Tibial nerve (tissue), 4 donors: ENCODE measurements at places on chromosomes 3 and 15. TPM values are rescaled to one million over a fixed set of nuclear protein-coding genes. Genes with fewer than 3 reads are reported as not detected.

DNA sequence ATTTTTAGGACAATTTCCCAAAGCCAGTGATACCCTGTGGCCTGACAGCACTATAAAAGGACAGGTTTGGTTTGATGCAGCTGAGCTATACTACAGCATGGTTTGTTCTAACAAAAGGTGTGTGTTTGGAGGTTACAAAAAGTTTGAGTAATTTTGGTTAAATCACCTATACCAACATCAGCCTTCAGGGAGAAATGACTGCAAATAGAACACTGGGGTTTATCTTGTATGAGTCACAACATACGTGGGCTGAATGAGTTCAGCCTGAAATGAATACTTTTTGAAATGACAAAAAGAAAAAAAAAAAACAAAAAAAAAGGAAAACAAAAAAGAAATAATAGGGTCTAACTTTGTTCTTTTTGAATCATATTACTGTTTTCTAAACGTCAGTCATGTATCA lies 345.7 kb downstream of the CNTN3 start:
- no peak overlapping the region for H3K4me3 ChIP-seq
- no peak for DNase-seq
- no peaks in the 10 kb centered on the region for H3K27me3 ChIP-seq
- no peaks in the 10 kb centered on the region for H3K36me3 ChIP-seq

DNA sequence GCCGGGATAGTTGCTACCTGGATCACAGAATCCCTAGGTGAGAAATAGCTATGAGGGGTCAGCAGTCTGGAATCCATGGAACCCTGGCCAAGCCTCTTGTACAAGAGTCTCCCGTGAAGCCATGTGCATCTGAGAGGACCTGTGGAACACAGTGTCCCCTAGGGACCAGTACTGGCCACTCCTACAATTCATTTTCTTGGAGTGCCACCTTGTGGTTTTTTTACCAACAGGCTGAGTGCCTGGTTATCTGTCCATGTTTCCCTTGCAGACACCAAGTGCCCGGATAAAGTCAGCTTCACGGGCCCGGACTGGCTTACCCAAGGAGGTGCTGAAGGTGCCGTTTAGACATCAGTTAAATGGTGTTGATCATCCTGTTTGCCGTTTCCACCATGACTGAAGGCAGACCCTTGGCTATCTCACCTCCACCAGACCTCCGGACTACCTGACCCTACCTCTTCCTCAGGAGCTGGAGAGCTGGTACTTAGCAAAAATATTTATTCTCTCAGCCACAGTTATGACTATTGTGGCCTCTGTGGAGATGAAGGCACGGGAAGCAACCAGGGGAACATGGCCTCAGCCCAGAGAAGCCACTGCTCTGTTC lies 93.9 kb downstream of the RBPMS2 start:
- no peak overlapping the region for H3K4me3 ChIP-seq
- H3K27me3 ChIP-seq, result no peaks in the 10 kb centered on the region
- no peak for DNase-seq
- H3K36me3 ChIP-seq, result peaks cover 90% of the 10 kb centered on the region

DNA sequence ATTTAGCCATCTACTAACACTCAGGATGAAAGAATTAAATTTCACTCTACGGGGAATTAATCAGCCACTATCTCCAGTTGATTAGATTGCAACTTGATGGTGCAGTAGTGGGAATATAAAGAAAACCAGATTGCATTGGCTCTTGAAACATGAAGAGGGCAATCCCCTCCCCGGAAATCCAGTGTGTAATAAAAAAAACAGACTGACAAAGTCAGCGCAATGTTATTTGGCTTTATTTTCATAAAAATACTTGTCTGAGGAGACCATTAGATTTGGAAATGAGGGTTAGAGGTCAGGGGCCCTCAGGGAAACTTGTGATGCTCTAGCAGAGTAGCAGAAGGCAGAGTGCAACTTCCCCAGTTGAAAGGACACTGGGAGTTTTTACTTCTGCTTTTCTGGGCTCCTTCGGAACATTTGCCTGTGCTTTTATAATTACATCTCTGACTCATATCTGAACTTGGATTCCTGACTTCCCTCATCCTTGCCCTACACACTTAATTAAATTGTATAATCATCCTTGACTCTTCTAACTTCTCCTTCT lies 326.8 kb downstream of the TUSC7 start:
- DNase-seq, result peak; percentile 32
- H3K36me3 ChIP-seq, result no peaks in the 10 kb centered on the region
- H3K4me3 ChIP-seq, result no peak overlapping the region
- H3K27me3 ChIP-seq, result no peaks in the 10 kb centered on the region

GRCh38 chr3:8846176-8846575 lies 76.8 kb upstream of the OXTR start:
- H3K27me3 ChIP-seq, result no peaks in the 10 kb centered on the region
- no peaks in the 10 kb centered on the region for H3K36me3 ChIP-seq
- no peak for DNase-seq
- no peak overlapping the region for H3K27ac ChIP-seq
- no peak overlapping the region for H3K4me3 ChIP-seq

GRCh38 chr3:36944012-36944640 lies 728 bp downstream of the TRANK1 start:
- H3K4me3 ChIP-seq, result peak overlapping the region; percentile 65
- H3K4me1 ChIP-seq, result no peaks in the 10 kb centered on the region
- H3K27ac ChIP-seq, result peak overlapping the region; percentile 81
- peak; percentile 34 for DNase-seq

DNA sequence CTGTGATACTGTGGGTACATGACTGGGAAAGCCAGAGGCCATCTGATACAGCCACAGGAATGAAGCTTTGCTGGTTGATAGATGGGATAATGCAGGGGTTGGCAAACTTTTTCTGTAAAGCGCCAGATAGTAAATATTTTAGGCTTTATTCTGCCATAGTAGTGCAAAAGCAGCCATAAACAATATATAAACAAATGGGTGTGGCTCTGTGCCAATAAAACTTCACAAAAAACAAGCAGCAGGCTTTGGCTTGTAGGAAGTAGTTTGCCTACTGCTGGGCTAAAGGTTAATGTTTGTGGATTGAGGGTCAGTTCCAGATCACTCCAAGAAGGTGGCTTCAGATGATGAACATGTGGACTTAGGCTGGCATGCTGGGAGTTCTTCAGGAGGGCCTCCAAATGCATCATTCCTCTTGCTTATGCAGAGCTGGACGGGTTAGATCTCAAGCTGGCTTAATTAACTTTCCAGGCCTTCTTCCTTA lies 305.7 kb downstream of the RPLP1 start:
- H3K4me1 ChIP-seq, result peaks cover 13% of the 10 kb centered on the region
- H3K36me3 ChIP-seq, result no peaks in the 10 kb centered on the region
- no peak overlapping the region for H3K27ac ChIP-seq
- H3K27me3 ChIP-seq, result no peaks in the 10 kb centered on the region
- no peak overlapping the region for H3K4me3 ChIP-seq

DNA sequence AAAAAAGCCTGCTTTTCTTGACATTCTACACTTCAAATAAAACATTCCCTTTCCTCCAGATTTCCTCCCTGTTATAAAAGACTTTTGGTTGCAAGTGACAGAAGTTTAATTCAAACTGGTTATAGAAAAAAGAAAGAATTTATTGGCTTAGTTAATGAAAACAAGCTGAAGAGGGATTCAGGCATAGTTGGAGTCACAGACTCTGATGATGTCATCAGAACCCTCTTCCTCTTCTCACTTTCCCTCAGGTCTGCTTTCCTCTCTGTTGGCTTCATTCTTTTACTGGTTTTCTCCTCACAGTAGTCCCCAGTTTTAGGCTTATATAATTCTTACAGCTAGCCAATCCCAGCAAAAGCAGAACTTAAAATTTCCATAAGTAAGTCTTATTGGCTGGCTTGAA lies 32.0 kb upstream of the MBNL1 start:
- no peaks in the 10 kb centered on the region for H3K27me3 ChIP-seq
- no peaks in the 10 kb centered on the region for H3K36me3 ChIP-seq
- no peak overlapping the region for H3K27ac ChIP-seq
- H3K4me1 ChIP-seq, result no peaks in the 10 kb centered on the region
- H3K4me3 ChIP-seq, result no peak overlapping the region
- DNase-seq, result no peak

GRCh38 chr3:61269435-61269834 lies 18.2 kb upstream of the FHIT start:
- no peaks in the 10 kb centered on the region for H3K36me3 ChIP-seq
- no peak overlapping the region for H3K4me3 ChIP-seq
- no peak overlapping the region for H3K27ac ChIP-seq
- no peaks in the 10 kb centered on the region for H3K4me1 ChIP-seq

- H3K4me1 ChIP-seq, result no peaks in the 10 kb centered on the region
- H3K36me3 ChIP-seq, result no peaks in the 10 kb centered on the region
These were observed 66.6 kb upstream of the RAP2B start for GRCh38 chr3:153095441-153095840.

GRCh38 chr3:96213393-96213792 lies 601.0 kb upstream of the EPHA6 start:
- DNase-seq, result no peak
- no peak overlapping the region for H3K27ac ChIP-seq
- H3K4me1 ChIP-seq, result no peaks in the 10 kb centered on the region
- no peaks in the 10 kb centered on the region for H3K36me3 ChIP-seq
- no peak overlapping the region for H3K4me3 ChIP-seq

GRCh38 chr15:73249499-73249898 lies 119.3 kb downstream of the HCN4 start:
- peaks cover 1% of the 10 kb centered on the region for H3K36me3 ChIP-seq
- DNase-seq, result no peak
- H3K4me3 ChIP-seq, result no peak overlapping the region
- H3K27ac ChIP-seq, result no peak overlapping the region
- no peaks in the 10 kb centered on the region for H3K27me3 ChIP-seq

ACAA1 gene
- 79.2 TPM for total RNA-seq

SNAP23 gene
- total RNA-seq, result 67.1 TPM

CFAP100 gene
- not detected for total RNA-seq

CPB1 gene
- total RNA-seq, result 6.8 TPM

RAF1 gene
- total RNA-seq, result 136 TPM
